Keratinocyte (primary cell): ENCODE measurements at places on chromosomes 1 and 21.
A peak's percentile ranks its signal among the peaks of the same experiment; 100 is the strongest.

DNA sequence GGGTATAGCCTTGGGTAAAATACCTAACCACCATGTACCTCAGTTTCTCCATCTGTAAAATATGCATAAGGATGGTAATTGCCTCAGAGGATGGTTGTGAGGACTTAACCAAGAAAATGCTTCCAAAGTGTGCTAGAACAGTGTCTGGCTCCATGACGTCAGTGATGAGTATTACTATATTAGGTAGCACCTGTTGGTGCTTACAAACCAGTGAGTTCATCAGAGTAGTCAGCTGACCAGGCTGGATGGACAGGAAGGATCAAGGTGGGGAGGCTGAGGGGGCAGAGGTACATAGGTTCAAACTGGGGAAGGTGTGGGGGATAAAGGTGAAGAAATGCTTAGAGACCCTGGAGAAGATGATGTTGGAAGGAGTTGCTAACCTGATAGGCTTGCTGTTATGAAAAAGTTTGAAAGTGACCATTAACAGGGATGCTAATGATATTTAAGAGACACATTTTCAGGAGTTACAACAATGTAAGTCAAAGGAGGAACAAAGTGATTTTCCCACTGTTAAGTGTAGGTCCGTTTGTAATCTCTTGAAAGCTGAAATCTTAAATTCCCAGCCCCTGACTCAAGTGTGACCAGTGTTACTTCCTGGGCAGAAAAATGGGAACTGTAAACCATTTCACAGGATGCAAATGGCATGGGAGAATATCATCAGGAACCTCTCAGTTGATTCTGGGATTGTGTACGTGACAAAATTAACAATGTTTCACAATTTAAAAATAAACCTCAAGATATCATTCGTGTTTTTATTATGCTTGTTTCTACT lies 4.4 kb downstream of the NTPCR start:
- no peak for DNase-seq

GRCh38 chr1:196148367-196148970 lies 459.8 kb downstream of the KCNT2 start:
- no peak for DNase-seq

GRCh38 chr21:35086357-35086756 lies 37.3 kb upstream of the RUNX1 start:
- DNase-seq = peak; percentile 57

DNA sequence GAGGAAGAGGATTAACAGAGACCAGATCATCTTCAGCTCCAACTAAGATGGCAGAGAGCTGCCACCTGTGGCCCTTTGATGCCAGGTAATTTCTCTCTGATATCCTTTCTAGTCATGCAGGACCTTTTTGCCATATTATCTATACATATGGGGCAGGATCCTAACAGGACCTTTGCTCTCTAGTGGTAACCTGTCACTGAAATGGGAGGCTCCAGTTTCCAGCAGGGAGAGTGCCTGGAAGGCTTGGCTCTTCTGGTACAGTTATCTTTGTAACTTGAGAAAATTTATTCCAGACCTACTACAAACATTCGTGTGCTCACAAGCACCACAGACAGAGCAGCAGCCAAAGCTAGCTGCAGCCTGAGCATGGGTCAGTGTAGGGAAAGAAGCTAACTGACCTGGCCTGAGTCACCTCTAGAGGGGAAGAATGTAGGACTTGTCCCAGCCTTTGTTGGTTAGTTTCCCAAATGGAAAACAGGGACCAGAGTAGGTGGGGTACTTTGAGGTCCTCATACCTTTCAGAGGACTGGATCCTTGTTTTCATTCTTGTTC lies 86.5 kb upstream of the MACF1 start:
- no peak for DNase-seq
